Substantia nigra (tissue), 51 donors: ENCODE measurements at places on chromosomes 2 and 18.

DNA sequence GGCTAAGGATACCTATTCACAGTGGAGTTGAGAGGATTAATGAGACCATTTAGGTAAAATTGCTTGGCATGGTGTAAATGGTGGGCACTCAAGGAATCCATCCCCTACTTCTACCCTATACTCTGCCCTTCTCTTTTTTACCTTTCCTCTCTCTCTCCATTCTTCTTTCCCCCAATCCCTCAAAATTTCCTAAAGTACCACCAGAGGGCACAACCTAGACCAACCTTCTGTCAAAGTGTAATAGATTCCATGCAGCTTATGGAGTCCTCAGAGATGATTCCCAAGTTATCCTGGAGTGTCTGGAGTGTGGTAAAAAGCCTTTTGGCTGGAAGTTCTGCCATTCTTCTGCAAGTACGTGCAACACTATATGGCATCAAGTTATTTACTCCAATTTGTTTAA is 33.0 kb upstream of the CCDC195 start:
- DNase-seq, result no peak

GRCh38 chr2:133636287-133636686 is 68.0 kb upstream of the NCKAP5 start:
- no peak for DNase-seq

GRCh38 chr18:76353046-76353445 is 142.0 kb downstream of the ZNF516 start:
- no peak for DNase-seq

DNA sequence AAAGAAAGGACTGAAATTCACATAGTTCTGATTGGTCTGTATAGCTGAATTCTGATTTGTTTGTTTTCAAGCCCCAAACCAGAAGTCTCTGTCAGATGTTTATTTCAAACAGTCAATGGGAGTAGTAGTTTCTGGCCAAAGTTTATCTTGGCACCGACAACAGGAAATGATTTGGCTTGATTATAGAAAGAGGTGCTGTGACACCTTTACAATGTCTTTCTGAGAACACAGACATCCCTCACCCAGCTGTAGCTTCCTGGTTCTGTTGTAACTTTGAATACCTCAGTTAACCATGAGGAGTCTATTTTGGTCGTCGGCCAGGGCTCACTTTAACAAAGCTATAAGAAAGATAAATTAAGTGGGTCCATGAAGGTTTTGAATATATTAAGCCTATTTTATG is 545.0 kb upstream of the ZNF804A start:
- DNase-seq, result no peak

DNA sequence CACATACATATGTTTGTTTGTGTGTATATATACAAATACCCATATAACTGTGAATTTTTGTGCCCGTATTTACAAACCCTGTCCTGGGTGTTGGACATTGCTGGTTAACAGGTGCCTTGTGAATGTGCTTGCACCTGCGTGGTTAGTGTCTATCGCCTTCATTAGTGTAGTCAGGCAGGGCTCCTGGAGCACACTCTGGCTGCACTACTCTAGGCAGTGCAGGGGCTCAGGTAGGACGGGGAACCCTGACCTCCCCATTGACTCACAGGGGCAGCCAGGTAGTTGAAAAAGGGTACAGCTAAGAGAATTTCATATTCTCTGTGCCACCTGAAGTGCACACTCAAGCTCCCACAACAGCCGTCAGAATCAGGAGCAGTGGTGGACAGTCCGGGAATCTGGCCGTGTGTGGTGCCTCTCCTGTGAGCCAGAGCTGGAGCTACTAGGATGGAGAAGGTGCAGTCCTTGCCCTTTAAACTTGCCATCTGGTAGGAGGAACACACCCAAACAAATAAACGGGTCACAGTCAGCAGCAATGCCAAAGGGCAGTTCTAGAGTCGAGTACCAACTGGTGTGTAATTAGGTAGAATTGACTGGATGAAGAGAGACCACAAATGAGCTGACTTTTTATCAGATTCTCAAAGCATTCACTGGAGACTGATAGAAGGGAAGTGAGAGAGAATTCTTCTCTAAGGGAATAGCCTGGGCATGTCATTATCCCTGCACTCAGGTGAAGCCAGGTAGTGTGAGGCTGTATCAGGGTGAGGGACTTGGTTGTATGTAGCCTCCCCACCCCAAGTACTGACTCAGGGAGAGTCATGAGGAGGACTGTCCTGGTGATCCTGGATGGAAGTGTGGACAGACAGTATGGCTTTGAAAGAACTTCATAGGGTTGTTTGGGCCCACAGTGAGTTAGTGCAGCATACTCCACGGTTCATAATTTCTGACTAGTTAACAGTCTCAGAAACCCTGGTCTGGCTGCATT is 44.1 kb downstream of the FARP2 start:
- DNase-seq, result no peak

GRCh38 chr18:5857180-5857579 is 38.1 kb downstream of the TMEM200C start:
- DNase-seq, result no peak

DNA sequence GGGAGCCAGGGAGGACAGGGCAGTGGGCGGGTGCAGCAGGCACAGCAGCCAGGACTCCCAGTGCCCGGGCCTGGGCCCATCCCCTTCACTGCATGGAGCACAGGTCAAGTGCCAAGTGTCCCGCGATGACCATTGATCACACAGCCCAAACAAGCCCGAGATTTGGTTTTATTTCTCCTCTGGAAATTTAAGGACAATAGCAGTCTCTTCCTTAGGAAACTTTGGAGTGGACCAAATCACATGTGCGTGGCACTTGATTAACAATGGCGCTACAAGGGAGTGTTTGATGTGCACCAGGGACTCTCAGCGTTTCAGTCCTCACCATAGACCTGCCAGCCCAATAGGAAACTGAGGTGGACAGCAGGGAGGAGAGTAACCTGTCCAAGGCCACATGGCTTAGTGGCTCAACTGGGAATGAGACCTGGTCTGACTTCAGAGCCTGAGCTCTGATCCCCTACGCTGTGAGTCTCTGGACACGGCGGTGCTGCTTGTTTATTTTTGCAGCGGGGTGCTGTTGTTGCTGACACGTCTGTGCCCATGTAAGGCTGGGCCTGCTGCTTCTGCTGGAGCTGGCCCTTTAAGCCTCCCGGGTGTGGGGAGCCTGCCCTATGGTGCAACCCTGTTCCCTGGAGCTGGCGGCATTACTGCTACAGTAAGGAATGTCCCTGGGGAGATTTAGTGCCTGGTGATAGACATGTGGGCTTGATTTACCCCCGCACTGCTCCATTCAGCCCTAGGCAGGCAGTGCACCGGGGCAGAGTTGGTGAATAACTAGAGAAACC is 194.2 kb downstream of the INHBB start:
- no peak for DNase-seq
